Epithelial cell of proximal tubule (primary cell): ENCODE measurements at places on chromosomes 5 and 9. TPM values are rescaled to one million over a fixed set of nuclear protein-coding genes. Genes with fewer than 3 reads are reported as not detected.

DNA sequence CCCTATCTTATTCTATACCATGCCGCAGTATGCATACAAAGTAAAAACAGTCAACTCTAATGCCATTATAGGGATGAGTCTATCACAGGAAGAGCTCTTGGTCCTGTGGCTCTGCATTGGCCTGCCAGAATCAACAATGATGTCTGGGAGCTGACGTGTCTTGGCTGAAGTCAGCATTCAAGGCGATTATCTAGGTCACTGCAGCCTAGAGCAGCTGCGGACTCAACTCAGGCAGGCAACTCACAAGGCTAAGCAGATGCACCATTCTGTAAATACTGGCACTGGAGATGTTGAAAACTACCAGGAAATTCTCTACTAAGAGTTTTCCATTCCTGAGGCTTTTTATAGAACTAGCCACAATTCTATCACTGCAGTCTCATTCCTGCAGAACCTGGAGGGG, 13.3 kb downstream of the SPATA9 start:
- DNase-seq = no peak

DNA sequence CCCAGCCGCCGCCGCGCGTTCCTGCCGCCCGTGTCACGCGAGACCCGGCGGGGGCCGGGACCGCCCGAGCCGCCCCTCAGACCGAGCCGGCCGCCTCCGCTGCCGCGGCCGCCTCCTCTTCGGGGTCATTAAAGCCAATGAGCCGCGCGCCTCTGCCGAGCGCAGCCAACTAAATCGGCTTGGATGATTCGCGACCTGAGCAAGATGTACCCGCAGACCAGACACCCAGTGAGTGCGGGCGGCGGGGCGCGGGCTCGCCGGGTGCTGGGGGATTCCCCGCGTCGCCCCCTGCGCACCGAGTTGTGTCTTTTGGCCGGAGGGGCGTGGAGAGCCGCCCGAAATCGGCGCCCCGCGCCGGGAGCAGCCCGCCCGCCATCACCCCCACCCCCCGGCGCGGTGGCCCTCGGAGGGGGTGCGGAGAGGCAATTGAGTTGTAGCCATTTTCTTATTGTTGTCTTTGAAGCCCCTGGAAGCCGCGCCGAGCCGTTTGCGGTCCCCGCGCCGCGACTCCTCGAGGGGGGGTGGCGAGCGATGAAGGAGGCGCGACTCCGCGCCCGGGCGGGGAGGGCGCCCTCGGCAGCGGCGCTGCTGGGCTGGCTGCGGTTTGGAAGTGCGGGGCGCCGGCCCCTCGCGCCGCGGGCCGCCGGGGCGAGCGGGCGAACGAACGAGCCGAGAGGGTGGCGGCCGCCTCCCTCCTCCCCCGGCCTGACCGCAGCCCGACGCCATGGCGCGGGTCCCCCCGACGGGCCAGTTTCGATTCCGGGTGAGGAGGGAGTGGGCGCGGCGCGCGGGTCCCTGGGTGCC, 1.0 kb downstream of the TLE4 start:
- DNase-seq = no peak

DNA sequence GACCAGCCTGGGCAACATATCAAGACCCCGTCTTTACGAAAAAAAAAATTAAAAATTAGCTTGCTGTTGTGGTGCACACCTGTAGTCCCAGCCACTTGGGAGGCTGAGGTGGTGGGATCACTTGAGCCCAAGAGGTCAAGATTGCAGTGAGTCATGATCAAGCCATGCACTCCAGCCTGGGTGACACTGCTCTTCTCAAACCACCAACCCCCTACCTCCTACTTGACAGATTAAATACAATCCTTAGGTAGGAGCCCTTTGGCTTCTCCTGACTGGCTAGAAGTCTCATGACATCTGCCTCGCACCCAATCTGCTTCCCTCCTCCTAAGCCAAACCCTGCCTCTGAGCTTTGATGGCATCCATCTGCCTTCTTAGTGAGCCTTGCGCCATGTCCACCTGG, 11.6 kb upstream of the FBP1 start:
- DNase-seq = no peak

GRCh38 chr9:13569602-13570067, 290.1 kb upstream of the MPDZ start:
- no peak for DNase-seq

DNA sequence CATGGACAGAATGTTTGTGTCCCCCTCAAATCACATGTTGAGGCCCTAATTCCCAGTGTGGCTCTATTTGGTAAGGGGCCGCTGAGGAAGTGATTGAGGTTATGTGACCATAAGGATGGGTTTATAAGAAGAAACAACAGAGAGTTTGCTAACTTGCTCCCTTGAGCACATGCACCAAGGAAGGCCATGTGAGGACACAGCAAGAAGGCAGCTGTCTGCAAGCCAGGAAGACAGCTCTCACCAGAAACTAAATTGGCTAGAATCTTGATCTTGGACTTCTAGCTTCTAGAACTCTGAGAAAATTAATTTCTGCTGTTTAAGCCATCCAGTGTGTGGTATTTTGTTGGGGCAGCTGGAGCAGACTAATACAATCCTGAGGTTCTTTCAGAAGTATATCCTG, 35.2 kb upstream of the CDC42SE2 start:
- DNase-seq = no peak

Gene MAN2A1
- total RNA-seq = 34.7 and 51.2 TPM in 2 replicates

DNA sequence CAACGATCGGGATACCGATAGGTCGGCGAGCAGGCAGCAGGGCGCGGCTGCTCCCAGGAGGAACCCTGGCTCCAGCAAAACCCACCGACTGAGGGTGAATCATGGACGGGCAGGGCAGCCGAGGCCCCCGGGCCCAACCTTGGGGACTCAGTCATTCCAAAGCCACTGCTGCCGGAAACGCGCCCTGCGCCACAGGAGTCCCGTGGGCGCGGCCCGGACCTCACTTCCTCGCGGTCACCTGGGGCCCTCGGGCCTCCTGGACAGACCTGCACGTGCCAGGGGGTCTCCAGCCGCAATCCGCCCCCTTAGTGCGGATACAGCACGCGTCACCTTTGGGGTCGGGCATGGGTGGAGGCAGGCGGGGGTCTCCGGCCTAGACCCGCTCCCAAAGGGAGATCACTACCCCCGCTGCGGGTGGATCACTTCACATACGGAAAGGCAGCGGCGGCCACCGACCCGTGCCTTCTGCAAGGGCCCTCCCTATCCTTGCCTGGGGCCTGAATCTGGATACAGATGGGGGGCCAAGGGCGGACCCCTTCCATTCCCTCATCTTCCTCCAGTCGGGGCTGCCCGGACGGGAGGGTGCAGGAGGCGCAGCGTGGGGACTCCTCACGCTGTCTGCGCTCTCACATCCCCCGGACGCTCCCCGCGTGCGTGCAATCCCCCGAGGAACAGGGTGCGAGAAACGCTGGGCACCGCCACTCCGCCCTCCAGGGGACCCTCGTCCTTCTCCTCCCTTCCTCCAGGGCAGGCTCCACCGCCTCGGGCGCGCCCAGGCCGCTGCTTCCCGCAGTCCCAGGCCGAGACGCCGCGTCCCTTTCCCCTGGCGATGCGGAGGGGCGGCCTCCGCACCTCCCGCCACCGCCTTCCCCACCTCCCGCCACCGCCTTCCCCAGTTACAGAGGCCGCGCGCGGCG, 586 bp downstream of the TXN start:
- no peak for DNase-seq

- DNase-seq = no peak
Observed at GRCh38 chr9:14715102-14715501, 7.4 kb downstream of the CER1 start.

Gene RNF183
- 3.9 TPM in 1 of 2 replicates, not detected in the other for total RNA-seq

DNA sequence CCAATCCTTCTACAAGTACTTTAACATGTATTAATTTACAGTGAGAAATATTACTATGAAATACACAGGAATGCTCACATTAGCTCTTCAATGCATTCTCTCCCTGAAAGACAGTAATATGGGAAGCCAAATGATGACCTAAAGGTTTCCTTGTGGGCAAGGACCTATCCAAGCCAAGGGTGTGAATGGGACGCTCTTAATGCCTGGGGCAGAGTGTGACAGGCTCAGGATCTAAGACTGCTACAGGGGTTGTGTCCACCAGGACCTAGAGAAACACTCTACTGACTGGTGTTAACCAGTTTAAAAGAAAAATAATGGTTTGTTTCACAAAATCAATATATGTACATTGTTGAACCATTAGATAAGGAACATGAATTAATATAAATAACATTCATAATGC, 158.7 kb downstream of the FGF1 start:
- DNase-seq = no peak

Gene AGXT2
- total RNA-seq = not detected in 2 replicates

Gene CCDC152
- 2.7 TPM in 2 replicates for total RNA-seq

Gene CAVIN4
- 0.36 and 0.98 TPM in 2 replicates for total RNA-seq

Gene NSG2
- not detected in 2 replicates for total RNA-seq

- DNase-seq = no peak
Observed at GRCh38 chr5:133467826-133468463, 144.4 kb downstream of the FSTL4 start.

GRCh38 chr5:133299021-133299420, 247.2 kb downstream of the HSPA4 start:
- no peak for DNase-seq

GRCh38 chr5:88536146-88536545, 267.5 kb upstream of the TMEM161B start:
- DNase-seq = no peak

Gene FBLL1
- total RNA-seq = 0.80 TPM in 1 of 2 replicates, not detected in the other
